ENCODE measurements at places on chromosomes 2 and 18.

GRCh38 chr18:50796495-50796894 lies 23.3 kb downstream of the MRO start:
- DNase-seq: no peak

GRCh38 chr2:99865818-99866676 lies 276.3 kb downstream of the AFF3 start:
- no peak for DNase-seq

DNA sequence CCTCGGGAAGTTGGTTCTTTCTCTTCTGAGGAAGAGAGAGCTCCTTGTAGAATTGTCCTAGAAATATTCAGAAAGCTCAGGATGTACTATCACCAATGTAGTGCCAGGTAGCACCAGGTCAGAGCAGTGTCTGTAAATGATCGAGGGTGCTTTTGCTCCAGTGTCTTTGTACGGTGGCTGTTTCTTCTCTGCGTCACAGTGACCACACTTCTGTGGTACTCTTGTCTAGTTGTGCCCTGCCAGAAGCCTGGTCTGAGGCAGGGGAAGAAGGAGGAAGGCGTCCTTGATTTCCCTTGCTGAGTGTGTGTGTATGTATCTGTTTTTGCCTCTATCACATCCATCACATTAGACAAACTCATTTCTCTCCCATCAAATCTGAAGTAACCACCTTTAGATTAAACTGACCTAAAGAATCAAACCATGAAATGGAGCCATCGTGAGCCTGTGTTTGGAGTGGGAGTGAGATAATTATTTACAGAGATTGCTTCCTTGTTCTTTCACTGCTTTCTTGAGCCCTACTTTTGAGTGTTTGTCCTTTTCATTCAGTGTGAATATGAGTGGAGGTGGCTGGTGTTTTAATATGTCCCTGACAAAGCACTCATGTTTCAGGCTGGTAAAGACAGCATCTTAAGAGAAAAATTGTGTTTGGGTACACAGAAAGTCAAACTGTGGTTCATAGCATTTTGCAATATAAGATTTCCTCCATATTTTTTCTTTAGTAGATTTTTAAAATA lies 97.2 kb downstream of the ACOXL start:
- no peak for DNase-seq

DNA sequence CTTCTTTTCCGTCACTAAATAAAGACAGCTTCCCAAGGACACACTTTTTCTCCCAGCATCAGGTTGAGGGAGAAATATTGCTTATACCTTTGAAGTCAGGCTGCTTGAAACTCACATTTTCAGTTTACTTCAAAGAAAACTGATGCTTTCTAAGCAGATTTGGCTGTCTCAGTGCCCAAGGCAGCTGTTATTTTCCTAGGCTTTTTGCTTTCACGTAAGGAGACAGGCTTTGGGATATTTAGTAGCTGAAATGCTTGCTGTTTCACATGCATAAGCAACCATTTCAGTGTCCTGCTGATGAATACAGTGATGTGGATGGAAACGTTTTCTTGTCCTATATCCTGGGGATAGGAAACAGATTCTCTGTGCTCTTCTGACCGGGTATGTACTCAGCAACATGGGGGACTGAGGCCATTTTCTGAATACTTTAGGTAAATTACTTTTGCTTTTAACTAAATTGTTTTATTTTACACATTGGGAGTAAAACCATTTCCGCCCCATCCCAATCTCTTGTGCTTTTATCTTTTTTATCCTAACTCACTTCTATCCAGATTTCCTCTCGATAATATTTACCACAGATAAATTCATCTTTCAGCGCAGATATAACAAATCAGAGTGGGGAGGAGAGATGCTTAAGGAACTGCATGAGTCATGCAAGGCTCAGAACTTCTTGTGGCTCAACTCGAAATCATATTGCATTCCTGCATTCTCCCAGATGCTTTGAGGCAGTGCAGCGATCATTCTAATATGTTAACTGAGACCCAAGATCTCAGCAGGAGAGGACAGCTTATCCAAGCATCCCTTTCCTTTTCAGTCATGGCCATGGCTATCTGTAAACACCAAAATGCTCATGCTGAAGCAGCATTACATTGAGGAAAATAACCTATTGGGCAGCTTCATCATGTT lies 22.2 kb downstream of the GALR1 start:
- DNase-seq: no peak

- DNase-seq: no peak
These were observed 6.3 kb upstream of the NEU4 start for GRCh38 chr2:241802421-241803318.

GRCh38 chr2:206020171-206020570 lies 65.8 kb downstream of the INO80D start:
- no peak for DNase-seq

DNA sequence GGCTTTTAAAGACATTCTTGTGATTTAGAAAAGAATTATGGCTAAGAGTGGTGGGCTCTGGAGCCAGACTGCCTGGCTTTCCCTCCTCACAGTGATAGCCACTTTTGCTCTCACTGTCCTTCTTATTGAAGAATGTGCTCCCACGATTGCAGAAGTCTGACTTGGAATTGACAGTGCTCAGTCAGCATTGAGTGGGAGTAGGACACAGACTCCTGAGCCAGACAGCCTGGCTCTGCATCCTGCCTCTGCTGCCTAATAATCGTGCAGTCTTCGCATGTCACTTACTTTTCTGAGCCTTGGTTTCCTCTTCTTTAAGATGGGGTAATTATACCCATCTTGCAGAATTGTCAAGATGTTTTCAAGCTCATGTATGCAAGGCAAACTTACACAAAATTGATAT lies 23.3 kb downstream of the SPATS2L start:
- DNase-seq: no peak

- DNase-seq: no peak
These were observed 3.4 kb upstream of the CYP1B1 start for GRCh38 chr2:38079116-38080052.

- DNase-seq: peak; percentile 7
These were observed 84.6 kb downstream of the SLC66A3 start for GRCh38 chr2:11239666-11240462.

DNA sequence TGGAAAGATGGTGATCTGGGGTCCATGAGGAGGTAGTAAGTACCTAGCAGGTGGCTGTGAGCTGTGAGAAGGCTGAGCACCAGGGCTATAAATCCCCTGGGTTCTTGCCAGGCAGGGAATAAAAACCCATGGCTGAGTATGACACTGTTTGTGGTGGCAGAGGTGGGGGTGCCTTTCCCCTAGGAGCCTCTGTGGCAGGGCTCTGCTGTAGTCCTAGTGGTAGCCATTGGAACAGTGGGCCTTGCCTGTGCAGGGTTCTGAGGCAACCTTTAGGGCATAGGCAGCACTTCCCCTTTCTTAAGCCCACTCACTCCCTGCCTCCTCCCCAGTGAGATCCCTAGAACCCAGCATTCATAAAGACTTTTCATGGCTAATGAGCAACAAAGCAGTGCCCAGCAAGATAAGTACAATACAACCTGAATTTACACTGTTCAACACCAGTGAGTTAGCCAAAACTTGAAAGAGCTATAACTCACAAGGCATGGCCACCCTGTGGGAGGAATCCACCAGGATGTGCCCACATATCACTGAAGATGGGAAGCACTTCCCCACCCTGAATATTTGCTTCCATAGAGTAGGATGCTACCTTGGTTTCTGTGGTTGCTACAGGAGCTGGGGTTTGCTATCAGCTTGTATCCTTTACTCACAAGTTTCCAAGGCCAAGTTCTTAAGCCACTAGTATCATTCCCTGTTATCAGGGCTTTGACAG lies 100.9 kb upstream of the NEUROD1 start:
- peak; percentile 76 for DNase-seq

DNA sequence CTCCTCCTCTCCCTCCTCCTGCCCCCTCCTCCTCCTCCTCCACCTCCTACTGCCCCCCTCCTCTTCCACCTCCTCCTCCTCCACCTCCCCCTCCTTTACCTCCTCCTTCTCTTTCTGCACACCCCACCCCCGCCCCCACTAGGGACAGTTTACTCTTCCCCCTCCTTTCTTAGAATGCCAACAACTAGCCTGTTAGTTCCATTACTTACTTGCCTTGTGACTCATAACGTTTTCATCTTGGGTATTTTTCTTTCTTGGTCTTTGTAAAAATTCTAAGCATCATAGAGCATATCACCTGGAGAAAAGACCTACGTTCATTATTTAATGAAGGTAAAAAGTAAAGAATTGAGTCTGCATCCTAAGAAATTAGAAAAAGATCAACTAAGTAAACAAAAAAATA lies 165.3 kb downstream of the NEDD4L start:
- no peak for DNase-seq

DNA sequence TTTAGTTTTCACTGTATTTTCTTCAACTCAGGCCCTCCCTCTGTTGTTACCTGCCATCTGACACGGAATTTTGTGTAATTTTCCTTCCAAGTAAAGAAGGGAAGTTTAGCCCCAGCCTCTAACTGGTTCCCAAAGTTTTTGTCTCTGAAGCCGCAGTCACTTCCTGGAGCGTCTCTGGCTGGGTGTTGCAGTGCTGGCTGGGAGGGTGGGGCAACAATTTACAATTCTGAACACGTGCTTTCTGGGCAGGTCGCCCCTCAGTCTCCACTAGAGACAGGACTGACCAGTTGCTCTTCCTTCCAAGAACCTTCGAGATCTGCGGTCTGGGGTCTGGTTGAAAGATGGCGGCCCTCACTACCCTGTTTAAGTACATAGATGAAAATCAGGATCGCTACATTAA lies 3.5 kb downstream of the CNDP2 start:
- DNase-seq: peak; percentile 50

- DNase-seq: no peak
These were observed 55.7 kb upstream of the OTOF start for GRCh38 chr2:26533661-26534060.

DNA sequence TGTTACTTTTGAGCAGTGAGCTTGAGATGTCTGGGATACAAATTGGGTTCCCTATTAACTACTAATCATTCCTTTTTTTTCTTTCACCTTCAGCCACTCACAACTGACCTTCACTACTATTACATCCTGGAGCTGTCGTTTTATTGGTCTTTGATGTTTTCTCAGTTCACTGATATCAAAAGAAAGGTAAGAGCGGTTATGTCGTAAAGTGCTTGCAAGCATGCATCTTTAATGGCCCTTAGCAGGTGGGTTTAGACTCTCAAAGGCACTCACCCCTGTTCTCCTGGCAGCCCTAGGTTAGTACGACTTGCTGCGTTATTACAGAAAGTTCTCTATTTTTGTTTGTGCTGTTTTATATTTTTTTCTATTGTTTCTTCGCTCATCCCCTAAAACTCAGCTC lies 107.6 kb upstream of the NOSTRIN start:
- no peak for DNase-seq

GRCh38 chr2:239723486-239724193 lies 301.5 kb downstream of the NDUFA10 start:
- DNase-seq: no peak

DNA sequence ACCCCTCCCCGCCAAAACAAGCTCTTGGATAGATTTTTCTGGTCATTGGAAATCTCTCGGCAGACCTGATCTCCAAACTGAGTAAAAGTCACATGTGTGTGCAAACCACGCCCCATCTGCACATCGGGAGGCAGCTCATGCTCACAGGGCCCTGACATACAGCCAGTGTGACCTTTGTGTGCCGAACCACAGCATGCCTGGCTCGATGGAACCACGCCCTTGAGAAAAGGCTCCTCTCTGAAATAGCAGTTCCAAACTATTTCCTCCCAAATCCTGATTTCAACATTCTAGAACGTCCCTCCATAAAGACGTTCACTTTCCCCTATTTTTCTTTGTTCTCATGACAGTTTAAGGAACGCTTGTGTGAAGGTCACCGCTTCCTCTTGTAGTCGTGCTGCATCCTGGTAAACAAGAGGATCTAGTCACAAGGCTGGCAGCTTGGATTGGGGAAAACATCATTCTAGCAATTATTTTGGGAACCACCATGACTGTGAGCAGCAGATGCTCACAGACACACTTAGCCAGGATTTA lies 59.3 kb upstream of the MAP4K4 start:
- DNase-seq: no peak

- DNase-seq: peak; percentile 82
These were observed 18.1 kb downstream of the ZNF516 start for GRCh38 chr18:76476665-76477561.

DNA sequence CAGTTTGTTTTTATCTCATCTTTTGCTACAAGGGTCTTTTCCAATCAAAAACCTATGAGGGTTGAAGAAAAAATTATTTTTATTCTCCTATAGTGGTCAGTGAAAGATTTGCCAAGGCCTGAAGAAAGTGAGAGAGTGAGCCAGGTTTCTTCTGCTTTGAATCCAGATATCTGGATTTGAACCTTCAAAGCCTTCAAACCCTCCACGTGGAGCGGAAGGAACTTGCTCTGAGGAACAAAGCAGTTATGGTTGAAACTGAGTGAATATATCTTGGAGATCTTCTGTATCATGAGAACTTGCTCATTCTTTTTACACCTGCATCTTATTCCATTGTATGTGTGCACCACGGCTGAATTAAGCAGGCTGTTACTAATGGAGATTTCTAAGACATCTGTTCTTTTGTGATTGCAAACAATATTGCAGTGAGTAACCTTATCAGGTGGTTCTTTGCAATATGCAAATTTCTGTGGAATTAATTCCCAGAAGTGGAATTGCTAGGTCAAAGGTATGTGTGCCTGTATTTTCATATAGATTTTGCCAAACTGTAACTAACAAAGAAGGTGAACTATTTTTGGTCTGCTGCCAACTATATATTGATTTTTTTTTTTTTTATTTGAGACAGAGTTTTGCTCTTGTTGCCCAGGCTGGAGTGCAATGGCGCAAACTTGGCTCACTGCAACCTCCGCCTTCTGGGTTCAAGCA lies 147.9 kb downstream of the B3GNT2 start:
- peak; percentile 25 for DNase-seq

DNA sequence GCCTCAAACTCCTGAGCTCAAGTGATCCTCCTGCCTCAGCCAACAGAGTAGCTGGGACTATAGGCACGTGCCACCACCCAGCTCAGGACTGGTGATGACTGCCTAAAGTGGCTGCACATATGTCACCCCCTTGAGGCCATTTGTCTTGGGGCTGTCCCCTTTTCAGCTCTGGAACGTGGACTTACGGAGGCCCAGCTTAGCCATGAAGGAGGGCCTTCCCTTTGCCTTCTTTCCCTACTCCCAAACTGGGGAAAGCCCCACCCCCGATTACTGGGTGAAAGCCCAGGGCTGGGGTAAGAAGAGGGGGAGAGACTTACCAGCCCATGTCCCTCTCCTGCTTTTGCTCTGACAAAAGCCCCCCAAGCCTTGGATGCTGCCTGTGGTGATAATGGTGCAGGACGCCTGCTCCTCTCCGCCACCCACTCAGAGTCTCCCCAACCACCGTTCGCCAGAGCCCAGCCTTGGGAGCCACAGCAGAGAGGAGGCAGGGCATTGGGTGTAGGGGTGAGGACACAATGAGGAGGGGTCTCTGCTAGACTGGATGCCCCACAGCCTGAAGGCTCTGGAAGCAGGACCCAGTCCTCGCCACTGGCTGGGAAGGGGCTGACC lies 2.5 kb upstream of the DUSP2 start:
- no peak for DNase-seq

- no peak for DNase-seq
These were observed 32.3 kb downstream of the EVA1A start for GRCh38 chr2:75528221-75528977.

GRCh38 chr18:34709750-34710441 lies at the start of gene DTNA:
TSS of gene DTNA (plus strand) at chr18:34710298. CDS start at chr18:34755977, 45,679 bp downstream.
- peak; percentile 40 for DNase-seq

GRCh38 chr18:22434973-22435608 lies 17.4 kb upstream of the CTAGE1 start:
- no peak for DNase-seq
